ENCODE measurements at places on chromosomes 11 and 22. TPM values are rescaled to one million over a fixed set of nuclear protein-coding genes. Genes with fewer than 3 reads are reported as not detected.

Gene B4GALNT4
- total RNA-seq, result 1.5 TPM

Gene OR5J2
- not detected for total RNA-seq

Gene UBQLN3
- total RNA-seq, result 0.14 TPM

Gene SCGB1A1
- total RNA-seq, result not detected

Gene SEPTIN5
- total RNA-seq, result 141 TPM

Gene GLYATL1
- total RNA-seq, result not detected

Gene KCTD14
- total RNA-seq, result 0.16 TPM

Gene MS4A3
- total RNA-seq, result not detected

Gene MS4A6E
- total RNA-seq, result not detected

Gene TREH
- not detected for total RNA-seq

Gene OR8D1
- not detected for total RNA-seq

Gene CECR2
- total RNA-seq, result 3.1 TPM

Gene LMNTD2
- 0.52 TPM for total RNA-seq

Gene MS4A6A
- 42.1 TPM for total RNA-seq

Gene OR51E2
- not detected for total RNA-seq

Gene PRRG4
- 0.33 TPM for total RNA-seq

All from left ventricle myocardium inferior (tissue), 1 donor.